Cerebellum (tissue), 4 donors: ENCODE measurements at places on chromosomes 7 and 10.

DNA sequence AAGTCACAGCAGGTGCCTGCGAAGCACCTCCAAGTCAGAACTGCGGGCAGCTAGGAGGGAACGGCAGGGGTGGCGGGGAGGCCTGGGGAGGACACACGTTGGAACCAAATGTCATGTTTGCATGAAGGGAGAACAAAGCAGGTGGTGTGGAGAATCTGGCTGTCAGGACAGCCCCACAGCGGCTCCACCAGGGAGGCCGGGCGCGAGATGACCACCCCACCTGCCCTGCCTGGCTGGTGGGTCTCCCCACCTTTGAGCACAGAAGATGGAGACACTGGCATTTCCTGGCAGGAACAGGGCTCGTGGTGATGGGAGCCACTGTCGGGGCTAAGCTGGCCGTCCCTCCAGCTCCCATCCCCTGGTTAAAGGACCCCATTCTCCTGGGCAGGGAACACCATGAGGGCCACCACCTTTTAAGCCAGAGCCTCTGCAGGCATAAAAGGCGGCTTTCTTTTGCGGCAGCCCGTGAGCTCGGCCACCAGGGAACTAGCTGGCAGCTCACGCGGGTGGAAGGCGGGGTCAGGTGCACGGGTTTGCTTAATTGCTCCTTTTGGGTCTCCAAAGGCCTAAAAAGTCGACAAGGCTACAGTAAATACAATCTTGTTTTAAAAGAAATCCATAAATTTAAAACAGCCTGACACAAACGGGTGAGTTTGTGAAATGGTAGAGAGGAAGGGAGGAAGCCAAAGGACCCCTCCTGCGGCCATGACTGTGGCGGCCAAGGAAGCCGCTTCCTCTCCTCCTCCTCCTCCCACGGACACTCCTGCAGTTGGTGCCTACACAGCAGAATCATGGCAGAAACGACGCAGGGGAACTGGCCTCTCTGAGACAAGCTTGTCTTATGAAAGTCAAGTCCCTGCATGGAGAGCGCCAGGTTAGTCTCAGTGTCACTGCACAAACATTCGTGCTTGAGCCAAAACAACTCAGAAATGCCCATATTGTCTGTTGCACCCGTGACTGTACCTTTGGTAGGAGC, 213.8 kb downstream of the DNAJB6 start:
- no peak for DNase-seq

- DNase-seq, result no peak
Observed at GRCh38 chr10:116697816-116698215, 44.5 kb downstream of the HSPA12A start.

GRCh38 chr7:84245835-84246234, 51.2 kb upstream of the SEMA3A start:
- DNase-seq, result no peak

- no peak for DNase-seq
Observed at GRCh38 chr7:125551008-125551407, 621.4 kb upstream of the POT1 start.

GRCh38 chr10:43226851-43227845, 39.7 kb downstream of the RASGEF1A start:
- no peak for DNase-seq
